ENCODE measurements at places on chromosomes 3 and 15.
A peak's percentile ranks its signal among the peaks of the same experiment; 100 is the strongest.

DNA sequence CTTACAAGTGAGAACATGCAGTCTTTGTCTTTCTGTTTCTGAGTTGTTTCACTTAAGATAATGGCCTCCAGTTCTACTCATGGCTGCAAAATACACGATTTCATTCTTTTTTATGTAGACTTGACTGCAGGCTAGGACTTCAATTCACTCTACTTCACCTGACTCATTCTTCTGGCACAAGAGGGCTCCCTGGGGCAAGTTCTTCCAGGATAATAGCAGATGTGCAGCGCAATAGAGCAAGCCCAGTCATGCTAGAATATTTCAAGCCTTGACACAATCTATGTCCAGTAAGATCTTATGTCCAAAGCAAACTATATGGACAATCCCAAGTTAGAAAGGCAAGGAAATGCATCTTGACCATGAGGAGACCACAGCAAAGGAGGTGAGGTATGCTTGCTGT lies 211.7 kb upstream of the GADL1 start:
- DNase-seq, result no peak

GRCh38 chr3:126501054-126501453 lies 16.5 kb downstream of the UROC1 start:
- no peak for DNase-seq

- no peak for DNase-seq
Observed at GRCh38 chr15:98791046-98791701, 142.8 kb downstream of the IGF1R start.

- no peak for DNase-seq
Observed at GRCh38 chr3:150535204-150535603, 11.1 kb downstream of the SERP1 start.

DNA sequence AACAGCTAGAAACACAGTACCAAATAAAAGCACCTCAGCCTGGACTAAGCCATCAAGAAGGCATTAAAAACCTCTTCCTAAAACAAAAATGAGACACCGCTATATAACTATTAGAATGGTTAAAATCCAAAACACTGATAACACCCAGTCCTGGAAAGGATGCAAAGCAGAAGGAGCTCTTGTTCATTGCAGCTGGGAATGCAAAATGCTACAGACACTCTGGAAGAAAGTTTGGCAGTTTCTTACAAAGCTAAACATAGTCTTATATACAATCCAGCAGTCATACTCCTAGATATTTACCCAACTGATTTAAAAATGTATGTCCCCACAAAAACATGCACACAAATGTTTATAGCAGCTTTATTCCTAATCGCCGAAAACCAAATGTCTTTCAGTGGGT lies 35.7 kb downstream of the CHSY1 start:
- no peak for DNase-seq

GRCh38 chr3:65702202-65702601 lies 336.5 kb downstream of the MAGI1 start:
- no peak for DNase-seq

- no peak for DNase-seq
Observed at GRCh38 chr3:54994111-54994513, 66.3 kb upstream of the LRTM1 start.

DNA sequence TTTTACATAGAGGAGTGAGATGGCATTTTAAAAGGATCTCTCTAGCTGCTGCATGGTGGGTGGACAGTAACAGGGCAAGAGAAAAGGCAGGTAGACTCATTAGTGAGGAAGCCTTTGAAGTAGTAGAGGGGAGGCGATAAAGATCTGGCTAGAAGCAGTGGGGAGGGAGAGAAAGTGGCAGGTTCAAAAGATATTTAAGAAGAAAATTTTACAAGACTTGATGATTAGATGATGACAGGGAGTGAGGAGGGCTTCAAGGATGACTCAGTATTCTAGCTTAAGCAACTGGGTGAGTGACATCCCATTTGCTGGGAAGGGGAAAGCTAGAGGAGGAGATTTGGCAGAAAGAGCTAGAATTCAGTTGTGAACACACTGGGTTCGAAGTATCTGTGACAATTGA lies 3.8 kb upstream of the BRPF1 start:
- no peak for DNase-seq

DNA sequence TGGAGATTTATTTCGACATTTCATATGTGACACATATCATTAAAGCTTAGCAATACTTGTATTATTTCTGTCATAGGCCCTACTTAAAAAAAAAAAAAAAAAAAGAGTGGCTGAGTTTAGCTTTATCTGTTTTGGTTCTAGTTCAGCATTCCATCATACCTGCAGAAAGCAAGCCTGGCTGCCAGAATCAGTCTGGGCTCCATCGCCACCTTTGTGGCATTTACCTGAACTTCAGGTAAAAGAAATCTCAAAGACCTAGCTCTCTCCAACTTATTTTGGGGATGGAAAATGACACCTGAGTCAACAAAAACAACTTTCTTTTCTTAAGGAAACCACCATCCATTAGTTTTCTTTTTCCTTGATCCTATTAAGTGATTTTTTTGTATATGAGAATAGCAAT lies 82.1 kb downstream of the NEK10 start:
- DNase-seq, result no peak

DNA sequence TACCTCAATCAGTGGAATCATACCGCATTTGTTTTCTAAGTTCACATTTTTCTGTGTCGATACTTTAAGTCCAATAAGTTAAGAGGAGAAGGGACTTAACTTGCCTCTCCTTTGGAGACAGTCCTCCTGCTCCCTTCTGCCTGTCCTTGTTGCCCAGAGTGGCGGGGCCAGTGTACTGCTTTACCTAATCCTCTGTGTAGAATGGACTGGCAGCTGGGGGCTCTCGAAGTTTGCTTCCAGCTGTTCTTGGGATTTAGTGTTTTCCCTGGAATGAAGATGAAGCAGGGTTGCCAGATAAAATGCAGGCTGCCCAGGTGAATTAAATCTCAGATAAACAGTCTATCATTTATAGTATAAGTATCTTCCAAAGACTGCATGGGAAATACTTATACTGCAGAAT lies 287.6 kb upstream of the C2CD4B start:
- no peak for DNase-seq

DNA sequence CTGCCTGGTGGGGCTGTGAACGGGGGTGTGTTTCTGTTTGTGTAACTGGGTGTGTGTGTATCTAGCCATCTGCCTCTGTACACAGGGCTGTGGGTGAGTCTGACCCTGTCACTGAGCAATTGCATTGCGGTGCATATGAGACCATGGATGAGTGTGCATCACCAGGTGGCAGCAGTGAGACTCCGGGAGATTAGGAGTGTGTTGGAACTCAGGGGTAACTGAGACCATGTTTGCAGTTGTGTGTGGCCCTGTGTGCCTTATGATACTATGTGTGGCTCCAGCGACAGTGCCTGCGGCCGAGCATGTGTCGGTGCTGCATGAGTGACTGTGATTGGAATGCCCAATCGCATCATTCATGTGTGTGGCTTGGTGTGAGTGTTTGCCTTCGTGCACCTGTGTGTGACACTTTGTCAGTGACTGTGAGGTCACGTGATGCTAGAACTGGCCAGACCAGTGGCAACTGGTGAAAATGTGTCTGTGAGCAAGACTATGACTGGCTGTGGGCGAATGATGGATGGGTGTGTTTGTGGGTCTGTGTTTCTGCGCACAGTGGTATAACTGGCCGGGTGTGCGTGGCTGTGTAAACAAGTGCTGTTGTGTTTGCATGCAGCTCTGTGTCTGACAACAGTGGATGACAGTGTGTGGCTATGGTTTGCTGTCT lies 14.0 kb downstream of the VILL start:
- DNase-seq, result peak; percentile 34

DNA sequence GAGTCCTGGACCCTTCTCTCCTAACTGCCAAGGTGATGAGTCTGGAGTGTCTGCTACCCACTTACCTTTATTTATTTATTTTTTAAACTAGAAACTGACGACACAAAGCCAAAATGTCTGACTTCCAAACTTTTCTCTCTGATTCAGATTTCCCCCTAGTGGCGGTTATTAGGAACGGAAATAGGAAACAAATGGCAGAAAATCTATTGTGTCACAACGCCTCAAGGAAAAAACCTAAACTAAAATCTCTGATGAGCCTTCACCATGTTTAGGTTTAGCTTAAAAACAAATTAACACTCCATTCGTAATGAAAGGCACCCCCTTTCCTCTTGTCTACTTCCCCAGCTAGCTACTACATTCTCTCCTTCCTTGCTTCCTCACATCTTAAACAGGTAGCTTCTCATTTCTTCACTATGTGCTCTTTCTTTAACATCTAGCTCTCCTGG lies 94.0 kb upstream of the MEX3B start:
- DNase-seq, result peak; percentile 37

DNA sequence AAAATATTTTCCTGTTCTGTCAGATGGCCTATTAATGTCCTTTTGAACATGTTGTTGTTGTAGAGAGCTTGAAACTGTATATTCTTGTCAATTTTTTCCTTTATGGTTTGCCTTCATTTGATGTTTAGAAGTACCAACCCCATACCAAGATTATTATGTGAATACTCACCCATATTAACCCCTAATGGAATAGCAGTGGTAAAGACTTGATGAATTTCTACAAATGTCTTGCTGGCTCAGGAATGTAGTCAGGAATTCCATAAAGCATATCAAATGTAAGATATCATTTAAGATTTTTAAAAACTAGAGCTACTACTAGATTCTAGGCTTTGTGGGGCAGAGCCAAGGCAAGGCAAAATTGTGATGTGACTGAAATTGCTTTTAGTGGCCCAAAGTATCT lies 30.0 kb downstream of the MYO5A start:
- no peak for DNase-seq

GRCh38 chr3:52851348-52851747 lies 16.5 kb upstream of the MUSTN1 start:
- DNase-seq, result peak; percentile 36

DNA sequence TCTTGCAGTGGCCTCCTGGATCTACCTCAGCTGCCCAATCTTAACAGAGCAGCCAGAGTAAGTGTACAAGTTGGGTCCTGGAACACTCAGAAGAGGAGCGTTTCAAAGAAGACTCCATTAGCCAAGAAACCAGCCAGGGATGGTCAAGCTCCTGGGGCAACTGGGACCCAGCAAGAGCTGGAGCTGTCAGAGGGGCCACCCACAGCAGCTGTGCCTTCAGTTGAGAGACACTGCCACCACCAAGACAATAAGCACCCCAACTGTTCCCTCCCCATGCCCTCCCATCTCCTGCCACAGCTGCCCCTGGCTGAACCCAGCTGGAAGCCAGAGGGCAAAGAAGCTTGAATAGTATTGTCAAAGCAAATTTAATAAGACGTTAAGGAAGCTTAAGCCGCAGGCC lies 110.6 kb upstream of the TLE3 start:
- no peak for DNase-seq

DNA sequence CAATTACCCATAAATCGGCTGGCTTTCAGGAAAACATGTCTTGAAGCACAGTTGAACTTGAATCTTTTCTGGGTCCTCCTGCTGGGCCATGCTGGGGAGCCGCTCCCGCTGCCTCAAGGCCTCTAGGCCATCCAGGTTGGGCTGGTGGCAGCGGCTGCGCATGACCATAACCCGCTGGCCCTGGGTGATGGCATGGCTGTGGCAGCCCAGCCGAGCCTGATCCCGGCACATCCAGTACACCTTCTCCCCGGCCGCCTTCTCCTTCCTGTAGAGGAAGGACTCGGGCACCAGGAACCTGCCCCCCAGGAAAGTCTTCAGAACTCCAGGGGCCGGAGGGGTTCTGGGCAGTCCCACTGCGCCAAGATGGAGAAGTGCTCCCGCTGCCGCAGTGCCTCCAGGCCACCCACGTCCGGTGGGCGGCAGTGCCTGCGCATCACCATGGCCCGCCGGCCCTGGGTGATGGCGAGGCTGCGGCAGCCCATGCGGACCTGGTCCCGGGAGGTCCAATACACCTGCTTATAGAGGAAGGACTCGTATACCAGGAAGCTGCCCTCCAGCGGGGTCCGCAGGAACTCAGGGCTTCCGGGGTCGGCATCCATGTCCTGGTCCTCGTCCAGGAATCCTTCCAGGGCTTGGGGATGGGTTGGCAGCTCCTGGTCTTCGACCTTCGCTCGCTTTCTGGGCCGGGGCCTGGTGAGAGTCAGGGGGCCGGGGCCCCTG lies 84.3 kb upstream of the FXR1 start:
- no peak for DNase-seq

DNA sequence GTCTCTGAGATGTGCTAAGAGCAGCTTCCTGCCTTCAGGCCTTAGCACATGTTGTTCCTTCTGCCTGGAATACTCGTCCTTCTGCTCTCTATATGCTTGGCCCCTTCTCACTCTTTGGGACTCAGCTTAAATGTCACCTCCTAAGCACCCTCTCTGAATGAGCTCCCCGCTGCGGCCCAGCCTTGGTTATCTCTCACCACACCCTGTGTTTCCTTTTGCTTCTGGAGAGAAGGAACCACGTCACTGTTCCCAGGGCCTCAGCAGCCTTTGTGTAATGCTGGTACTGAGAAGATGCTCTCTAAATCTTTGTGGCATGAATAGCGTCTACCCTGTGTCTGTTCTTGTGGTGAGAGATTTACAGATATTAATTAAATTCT lies 2.2 kb downstream of the FAH start:
- no peak for DNase-seq

- DNase-seq, result no peak
Observed at GRCh38 chr3:13025778-13026518, 47.3 kb downstream of the IQSEC1 start.

DNA sequence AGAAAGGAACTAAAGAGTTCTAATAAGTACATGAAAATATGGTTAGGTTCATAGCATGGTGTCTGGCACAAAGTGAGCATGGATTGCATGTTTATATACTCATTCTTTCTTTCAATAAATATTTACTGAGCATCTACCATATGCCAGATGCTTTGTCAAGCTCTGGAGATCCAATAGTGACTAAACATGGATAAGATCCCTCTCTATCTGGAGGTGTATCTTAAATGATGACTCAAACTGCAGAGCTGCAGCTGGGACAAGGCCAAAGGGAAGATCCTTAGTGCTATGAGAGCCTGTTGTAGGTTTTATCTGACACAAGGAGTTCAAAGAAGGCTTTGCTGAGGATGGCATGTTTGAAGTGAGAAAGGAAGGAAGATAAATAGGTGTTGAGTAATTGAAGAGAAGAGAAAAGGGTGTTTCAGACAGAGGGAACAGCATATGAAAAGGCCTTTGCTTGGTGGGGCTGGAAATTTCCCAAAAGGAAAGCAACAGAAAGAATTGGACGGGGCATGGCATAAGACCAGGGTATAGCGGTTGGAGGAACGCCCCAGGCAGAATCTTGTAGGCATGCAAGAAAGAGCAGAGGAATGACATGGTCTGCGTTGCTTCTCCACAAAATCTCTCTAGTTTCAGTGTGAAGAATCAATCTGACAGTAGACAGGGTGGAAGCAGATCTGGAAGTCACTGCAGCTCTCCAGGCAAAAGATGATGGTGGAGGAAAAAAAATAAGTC lies 239.9 kb upstream of the LRTM1 start:
- DNase-seq, result no peak

- no peak for DNase-seq
Observed at GRCh38 chr3:55795746-55796145, 308.6 kb upstream of the WNT5A start.

DNA sequence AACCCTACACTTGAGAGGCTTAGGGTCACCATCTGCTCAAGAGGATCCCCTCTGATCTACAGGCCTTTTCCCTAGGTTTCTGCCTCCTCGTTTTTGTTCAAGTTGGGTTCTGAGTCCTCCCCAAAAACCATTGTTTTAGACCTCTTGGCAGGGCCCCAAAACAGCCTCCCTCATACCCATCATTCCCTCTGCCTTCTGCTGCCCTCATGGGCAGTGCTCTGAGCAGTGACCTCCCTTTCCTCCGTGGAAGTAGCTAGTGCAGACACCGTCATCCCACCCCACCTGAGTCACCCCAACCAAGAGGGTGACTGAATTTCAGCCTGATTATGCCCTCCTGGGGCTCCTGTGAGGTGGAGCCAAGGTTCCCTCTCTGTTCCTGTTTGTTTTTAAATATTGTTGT lies 92.0 kb downstream of the RBPMS2 start:
- no peak for DNase-seq

All from SK-N-DZ (cell line).